ENCODE measurements at places on chromosomes 2 and 18.

DNA sequence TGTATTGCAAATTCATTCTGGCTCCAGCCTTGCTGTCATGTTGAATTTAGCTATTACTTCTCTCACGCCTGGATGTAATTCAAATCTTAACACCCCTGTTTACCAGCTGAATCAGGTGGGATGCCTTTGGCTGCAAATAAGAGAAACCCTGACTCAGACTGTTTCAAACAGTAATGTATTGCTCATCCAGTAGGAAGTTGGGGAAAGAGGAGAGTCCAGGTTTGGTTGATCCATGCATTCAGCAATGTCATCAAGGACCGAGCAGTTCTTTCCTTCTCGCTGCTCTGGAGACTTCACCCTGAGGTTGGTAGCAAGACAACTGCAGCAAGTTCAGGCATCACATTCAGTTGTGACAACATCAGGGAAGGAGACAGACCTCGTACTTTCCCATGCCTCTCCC lies 6.4 kb upstream of the DARS1 start:
- DNase-seq: no peak

DNA sequence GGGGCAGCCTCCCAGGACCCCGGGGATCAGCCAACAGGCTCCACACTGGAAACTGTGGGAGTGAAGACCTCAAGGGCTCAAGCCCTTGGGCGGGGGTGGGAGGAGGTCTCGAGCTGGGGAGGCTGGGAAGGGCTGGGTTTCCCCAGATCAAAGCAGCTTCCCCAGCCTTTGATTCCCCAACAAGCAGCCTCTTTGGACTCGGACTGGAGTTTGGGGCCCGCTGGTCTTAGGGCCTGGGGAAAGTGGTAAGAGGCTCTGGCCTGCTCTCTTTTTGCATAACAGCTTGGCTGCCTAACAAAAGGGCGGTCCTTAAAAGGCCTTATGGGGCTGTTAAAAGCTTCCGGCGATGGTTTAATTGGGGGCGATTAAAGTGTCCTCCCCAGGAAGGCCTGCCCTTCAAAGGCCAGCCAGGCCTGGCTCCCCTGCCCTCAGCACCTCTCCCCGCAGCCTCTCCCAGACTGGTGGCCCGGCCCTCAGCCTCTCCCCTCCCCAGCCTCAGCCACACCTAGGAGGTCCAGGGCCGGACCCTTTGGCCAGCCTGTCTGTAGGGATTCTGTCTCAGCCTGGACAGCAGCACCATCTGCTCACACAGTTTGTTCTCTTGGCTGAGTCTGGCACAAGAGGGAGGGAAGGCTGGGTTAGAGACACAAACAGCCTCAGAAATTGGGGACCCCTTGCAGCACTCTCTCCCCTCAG lies 39.6 kb downstream of the ZFP36L2 start:
- no peak for DNase-seq

DNA sequence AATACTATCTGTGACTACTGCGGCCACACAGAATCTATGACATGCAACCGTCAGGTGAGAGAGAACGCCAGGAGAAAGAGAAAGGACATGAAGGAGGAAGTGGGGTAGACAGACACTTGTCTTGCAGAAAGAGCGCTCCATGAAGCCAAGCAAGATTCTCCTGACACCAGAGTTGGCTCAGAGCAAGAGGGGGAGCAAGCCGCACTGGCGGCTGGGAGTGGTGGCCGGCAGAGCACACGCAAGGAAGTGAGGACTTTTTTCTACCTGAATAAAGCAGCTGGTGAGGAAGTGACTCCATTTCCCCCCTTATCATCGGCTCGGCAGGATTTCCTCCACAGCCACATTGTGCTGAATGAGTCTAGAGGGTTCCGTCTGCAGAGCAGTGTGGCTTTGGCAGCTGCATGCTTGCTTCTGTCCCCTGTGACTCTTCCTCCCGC lies 181.6 kb downstream of the BCL2 start:
- DNase-seq: no peak

DNA sequence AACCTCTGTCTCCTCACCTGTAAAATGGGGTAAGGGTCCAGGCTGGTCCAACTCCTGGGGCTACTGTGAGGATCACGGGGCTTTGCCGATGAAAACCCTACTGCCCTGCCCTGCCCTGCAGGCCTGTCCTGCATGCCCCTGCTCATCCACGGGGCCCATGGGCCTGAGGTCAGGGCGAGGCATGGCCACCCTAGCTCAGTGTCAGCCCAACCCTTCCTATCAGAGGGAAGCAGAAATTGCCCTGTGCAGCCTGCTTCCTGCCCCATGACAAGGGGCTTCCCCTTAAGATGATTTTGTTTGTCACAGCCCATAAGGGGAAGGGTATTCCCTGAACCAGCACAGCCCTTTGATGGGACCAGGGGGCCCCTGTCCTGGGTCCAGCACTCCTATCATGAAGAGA lies 353.6 kb upstream of the ID2 start:
- no peak for DNase-seq

- no peak for DNase-seq
Measured at GRCh38 chr2:168850846-168851245, 39.4 kb downstream of the SPC25 start.

- peak; percentile 56 for DNase-seq
Measured at GRCh38 chr2:45653122-45653913, 1.8 kb downstream of the PRKCE start.

DNA sequence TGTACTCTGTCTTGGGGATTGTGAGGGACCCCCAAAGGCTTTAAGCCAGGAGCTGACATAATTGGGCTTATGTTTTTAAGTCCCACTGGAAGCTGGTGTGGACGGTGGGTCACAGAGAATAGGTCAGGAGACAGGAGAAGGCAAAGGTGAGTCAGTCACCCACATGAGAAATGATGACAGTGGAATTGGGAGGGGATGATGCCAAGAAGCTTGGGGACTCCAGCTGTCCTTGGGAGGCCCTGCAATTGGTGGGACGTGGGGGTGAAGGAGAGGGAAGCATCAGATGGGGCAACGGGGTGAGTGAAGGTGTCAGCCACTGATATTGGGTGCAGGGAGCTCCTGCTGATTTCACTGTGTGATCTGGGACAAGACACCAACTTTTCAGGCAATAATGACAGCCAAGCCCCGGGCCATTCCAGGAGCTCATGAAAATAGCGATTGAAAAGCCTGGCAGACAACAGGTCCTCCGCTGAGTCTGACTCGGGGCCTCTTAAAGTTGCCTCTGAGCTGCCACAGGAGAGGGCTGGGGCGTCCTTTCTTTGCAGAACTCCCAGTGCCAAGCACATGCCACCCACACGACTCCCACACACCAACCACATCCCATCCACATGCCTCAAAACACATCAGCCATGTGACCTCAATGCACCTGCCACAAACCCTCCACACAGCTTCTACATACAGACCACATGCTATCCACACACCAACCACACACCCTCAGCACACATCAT lies 13.4 kb downstream of the TNS1 start:
- no peak for DNase-seq

DNA sequence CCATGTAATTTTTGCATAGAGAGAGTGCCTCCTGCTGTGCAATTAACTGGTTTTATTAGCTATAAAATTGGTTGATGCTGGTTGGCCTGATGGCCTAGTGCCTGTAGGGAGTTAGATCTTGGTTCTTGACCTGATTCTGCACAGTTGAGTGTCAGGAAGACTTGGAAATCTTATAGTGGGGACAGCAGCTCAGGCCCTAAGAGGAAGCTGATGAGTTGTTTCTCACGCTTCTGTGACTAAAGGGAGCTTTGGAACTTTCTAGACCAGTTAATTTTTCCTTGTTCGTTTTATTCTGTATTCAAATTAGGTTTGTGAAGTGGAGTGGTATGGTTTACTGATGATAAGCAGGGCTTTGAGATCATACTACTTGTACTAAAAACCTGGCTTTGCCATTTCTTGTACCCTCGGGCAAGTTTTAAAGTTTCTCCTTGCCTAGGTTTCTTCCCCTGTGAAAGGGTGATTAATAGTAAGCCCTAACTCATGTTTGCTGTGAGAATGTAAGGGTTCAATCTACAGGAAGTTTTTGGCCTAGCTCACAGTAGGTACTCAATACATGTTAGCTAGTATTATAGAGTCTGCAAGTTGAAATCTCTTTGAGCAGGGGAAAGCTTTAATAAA lies 82.1 kb downstream of the MAP3K20 start:
- DNase-seq: no peak

GRCh38 chr2:39648580-39648979 lies 17.1 kb upstream of the TMEM178A start:
- DNase-seq: no peak

- DNase-seq: no peak
Measured at GRCh38 chr2:46200861-46201605, 96.2 kb upstream of the EPAS1 start.

DNA sequence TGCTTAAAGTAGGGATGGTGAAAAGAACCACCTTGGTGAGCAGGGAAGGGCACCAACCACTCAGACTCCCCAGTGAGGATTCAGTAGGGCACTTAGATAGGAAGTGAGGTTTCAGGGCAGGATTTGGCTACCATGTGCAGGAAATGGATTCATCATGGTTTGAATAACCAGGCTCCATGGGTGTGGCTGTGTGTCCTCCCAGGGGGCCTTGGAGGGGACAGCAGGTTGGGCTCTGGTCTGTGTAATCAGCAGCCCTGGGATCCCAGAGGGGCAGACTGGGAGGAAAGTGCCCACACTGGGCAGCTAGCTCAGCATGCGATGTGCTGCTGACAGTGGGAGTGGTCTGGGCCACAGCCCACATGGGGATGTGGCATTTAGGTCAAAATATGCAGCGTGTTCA lies 224.6 kb downstream of the CELF4 start:
- DNase-seq: no peak

DNA sequence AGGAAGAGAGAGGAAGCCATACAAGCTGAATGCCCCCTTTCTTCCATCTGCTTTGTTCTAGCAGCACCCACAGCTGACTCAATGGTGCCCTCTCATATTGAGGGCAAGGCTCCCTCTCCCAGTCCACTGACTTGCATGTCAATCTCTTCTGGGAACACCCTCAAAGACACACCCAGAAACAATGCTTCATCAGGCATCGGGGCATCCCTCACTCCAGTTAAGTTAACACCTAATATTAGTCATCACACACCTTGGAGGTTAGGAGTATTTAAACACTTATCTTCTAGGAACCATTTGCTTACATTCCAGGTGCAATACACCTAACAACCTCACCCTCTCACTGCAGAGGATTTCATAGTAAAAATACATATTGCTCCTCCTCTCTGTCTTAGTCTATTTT lies 993.5 kb upstream of the DDX18 start:
- DNase-seq: no peak

DNA sequence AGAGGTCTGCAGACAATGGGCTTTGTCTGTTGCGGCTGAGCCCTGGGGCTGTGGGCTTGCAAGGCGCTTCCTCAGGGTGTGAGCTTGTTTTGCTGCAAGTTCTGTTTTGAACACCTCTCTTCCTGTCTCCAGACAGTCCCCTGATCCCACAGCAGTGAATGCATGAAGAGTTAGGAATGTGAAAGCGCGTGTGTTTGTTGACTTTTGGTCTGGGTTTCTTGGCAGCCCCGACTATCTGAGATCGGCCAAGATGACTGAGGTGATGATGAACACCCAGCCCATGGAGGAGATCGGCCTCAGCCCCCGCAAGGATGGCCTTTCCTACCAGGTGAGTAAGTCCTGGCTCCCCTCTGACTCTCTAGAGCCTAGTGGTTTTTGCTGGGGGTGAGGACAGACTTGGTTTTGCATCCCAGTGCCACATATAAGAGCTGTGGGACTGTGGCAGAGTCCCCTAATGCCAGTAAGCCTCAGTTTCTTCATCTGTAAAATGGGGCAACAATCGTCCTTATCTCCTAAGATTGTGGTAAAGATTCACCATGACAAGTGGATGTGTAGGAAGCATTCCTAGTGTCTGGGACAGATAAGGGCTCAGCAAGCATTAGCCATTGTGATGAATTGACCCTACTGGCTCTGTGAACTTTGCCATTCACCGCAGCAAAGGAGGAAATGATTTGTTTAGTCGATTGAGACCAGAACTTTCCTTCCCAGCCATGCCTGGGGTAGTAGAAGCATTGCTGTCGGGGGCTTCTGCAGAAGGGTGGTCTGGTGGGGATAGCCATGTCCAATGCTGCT lies 3.0 kb downstream of the LBH start:
- DNase-seq: peak; percentile 66

GRCh38 chr18:62832282-62832681 lies 116.9 kb downstream of the PHLPP1 start:
- no peak for DNase-seq

All from foreskin fibroblast (primary cell).